CD4-positive, CD25-positive, alpha-beta regulatory T cell (primary cell): ENCODE measurements at places on chromosomes 16 and 17. TPM values are rescaled to one million over a fixed set of nuclear protein-coding genes. Genes with fewer than 3 reads are reported as not detected.

ABCC12 gene
- total RNA-seq: not detected

GRCh38 chr16:25709213-25709612 lies 17.5 kb downstream of the HS3ST4 start:
- DNase-seq: no peak

- no peak for DNase-seq
Observed at GRCh38 chr16:89374393-89374960, 115.9 kb downstream of the ANKRD11 start.

DNA sequence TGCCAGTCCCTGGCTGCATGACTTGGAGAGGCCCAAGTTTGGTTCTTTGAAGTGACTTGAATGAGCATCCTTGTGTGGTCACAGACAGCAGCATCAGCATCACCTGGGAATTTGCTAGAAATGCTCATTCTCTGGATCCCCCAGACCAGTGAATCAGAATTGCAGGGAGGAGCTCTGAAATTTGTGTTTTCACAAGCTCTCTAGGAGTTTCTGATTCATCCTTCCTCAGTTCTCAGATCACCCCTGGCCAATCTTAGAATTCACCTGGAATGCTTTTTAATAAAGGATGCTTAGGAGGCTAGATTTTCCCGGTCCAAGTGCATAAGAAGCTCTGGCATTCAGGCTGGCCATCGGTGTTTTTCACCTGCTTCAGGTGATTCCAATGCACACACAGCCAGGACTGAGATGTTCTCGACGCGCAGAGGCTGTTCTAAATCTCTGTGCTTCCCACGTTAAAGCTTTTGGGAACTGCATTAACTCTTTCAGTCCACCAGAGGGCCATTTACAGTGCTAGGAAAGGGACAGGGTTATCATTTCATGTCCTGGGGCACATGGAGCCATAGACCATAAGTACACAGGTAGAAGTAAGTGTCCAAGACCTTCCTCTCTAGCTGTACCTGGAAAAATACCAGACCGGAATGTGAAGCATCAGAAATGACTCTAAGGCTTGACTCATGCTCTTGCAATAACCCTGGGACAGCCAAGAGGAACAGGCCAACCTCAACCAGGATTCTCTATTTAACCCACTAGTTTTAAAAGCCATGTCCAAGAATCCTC lies 85.7 kb upstream of the XYLT1 start:
- DNase-seq: peak; percentile 25

GRCh38 chr16:74456290-74456625 lies 35.0 kb upstream of the CLEC18B start:
- no peak for DNase-seq

DNA sequence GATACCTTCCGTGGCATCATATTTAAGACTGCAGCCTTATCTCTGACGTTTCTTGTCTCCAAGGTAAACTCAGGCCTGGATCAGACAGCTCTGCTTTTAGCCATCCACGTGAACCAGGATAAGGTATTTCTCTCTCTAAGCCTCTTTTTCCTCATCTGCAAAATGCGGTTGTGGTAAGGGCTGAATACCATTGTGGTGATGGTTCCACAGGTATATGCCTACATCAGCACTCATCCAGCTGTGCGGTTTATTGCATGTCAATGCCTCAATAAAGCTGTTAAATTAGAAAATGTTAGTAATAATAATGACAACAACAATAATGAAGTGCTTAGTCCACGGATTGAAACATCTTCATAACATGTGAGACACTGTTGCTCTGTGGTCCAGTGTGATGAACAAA lies 104.4 kb downstream of the GRIN2A start:
- DNase-seq: no peak

MAP2K4 gene
- total RNA-seq: 26.1 TPM

PITPNM3 gene
- total RNA-seq: 0.20 TPM

WFDC1 gene
- not detected for total RNA-seq

DNA sequence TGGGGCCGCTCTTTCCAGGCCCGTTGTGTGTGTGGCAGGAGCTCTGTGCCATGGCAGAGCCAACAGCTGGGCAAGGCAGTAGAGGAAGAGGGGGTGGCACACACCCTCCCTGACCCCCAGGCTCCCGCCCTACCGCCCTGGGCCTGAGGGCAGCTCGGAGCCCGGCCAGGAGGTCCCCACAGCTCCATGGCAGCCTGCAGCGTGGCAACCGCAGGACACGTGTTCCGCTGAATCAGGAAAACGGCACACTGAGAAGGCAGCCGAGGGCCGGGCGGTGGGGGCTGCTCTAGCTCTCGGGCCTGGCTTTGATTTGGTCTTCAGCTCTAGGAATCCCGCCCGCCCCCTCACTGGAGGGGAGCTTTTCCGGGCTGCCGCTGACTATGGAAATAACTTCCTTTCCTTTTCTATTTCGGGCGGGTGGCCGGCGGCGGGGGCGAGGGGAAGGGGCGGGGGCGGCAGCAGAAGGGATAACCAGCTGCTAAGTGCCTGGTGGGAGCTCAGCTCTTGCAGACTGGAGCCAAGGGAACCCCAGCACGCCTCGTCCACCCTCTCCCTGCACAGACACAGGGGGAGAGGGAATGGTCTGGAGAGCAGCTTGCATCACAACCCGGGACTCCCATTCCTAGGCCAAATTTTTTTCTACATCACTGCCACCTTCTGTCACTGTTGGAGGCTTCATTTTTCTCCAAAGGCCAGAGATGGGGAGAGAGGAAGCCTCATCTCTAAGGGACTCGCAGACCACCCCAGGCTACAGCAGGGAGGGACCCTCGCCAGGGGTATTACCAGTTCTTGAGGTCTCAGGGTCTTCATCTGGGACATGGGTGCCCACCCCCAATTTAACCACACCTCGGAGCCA lies 24.8 kb upstream of the MRPS23 start:
- DNase-seq: no peak

GRCh38 chr16:726438-727290 lies at the start of the genes CCDC78 and HAGHL:
Gene CCDC78 (minus strand): TSS chr16:726443. CDS start chr16:726367, 76 bp downstream.
Gene HAGHL (plus strand): TSS chr16:727106. CDS start chr16:727510, 404 bp downstream.
- peak; percentile 59 for DNase-seq

DNA sequence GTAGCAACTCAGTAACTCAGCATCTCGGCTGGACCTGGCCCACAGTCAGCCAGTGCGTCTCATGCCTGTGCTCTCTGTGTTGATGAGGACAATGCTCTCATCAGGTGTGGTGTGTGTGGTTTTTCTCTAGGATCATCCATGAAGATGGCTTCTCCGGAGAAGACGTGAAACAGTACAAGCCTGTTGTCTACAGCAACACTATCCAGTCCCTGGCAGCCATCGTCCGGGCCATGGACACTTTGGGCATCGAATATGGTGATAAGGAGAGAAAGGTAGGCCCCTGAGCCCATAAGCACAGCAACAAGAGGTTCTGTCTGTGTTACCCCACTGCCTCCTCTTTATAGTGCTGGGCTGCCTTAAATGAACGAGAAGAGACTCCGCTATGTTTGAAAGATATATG lies 84.5 kb downstream of the GNAO1 start:
- DNase-seq: no peak

DNA sequence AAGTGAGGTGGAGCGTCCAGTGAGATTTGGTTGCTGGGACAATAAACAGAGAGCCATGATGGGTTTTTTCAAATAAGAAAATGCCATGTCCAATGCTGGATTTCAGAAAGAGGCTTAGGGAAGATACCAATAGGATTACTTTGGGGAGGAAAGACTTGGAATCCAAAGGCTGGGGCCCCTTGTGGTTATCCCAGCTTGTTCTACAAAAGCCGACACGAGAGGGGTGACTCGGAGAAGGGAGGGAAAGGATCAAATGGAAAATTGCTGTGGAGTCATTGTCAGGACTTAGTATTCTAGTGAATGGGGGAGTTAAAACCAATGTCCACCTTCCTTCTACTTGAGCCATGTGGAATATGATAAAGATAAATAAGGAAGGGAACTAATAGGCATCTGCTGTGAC lies 305.5 kb downstream of the SOX9 start:
- no peak for DNase-seq

GABARAP gene
- 227 TPM for total RNA-seq

RHBDL3 gene
- not detected for total RNA-seq

- no peak for DNase-seq
Observed at GRCh38 chr17:79974566-79975497, 60.8 kb downstream of the TBC1D16 start.

DNA sequence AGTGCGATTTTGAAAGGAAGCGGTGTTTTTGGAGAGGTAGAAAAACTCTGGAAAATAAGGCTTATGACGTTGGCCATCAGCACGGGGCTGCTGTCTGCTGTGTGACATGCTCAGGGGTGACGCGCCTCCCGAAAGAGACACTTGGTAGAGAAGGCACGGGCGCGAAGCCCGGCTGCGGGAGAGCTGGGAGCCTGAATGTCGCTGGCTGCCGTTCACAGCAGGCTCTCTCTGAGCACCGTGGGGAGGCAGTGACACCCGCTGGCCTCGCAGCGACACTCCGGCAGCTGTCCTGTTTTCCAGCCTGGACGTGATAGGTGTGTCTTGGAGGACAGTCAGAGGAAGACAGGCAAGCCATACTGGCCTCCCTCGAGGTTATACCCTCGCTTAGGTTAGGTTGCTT lies 759.1 kb upstream of the RBFOX1 start:
- no peak for DNase-seq

SDR42E2 gene
- 3.5 TPM for total RNA-seq

GRCh38 chr17:49694847-49695697 lies 12.7 kb downstream of the SLC35B1 start:
- DNase-seq: peak; percentile 50

CIBAR2 gene
- not detected for total RNA-seq

DPEP2 gene
- 52.4 TPM for total RNA-seq

CFAP97D1 gene
- not detected for total RNA-seq

ALOX15 gene
- total RNA-seq: not detected
